Esophagus squamous epithelium (tissue), 5 donors: ENCODE measurements at places on chromosomes 12 and 14.

GRCh38 chr12:24945845-24946244, 3.1 kb downstream of the BCAT1 start:
- no peak for DNase-seq

- no peak for DNase-seq
These were observed 117.9 kb downstream of the DPF3 start for GRCh38 chr14:72775923-72776554.

- DNase-seq: no peak
These were observed 269.4 kb upstream of the NOVA1 start for GRCh38 chr14:26867171-26867757.

GRCh38 chr12:85457016-85457415, 177.0 kb downstream of the ALX1 start:
- DNase-seq: no peak

DNA sequence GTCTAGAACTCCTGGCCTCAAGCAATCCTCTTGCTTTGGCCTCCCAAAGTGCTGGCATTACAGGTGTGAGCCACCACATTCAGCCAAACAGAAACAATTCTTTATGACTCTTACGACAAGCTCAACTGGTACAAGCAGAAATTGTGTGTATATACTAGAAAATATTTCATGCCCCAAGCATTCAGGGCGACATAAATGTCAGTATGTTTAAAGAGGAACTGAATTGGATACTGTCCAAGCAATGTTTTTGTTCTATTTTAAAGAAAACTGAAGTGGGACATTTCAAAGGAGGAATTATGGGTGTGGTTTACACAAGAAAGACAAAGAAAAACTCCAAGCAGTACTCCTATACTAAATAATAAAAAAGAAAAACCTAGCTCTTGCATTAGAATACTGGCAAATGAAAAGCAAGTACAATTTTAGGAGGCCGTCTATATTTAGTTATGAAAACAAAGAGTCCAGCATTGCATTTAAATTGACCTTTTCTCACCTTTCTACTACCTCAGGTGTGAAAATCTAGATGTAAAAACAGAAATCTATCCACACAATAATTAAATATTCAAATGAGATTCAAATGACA, 48.9 kb downstream of the PPP1R12A start:
- DNase-seq: no peak

DNA sequence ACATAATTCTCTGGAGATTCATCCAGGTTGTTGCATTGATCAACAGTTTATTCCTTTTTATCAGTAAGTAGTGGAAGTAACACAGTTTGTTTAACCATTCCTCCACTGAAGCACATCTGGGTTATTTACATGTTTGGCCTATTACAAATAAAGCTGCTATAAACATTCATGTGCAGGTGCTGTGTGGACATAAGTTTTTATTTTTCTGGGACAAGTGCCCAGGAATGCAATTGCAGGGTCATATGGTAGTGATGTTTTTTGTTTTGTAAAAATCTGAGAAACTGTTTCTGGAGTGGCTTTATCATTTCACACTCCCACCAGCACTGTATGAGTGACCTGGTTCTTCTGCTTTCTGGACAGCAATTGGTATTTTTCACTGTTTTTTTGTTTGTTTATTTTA, 505.4 kb downstream of the CCER1 start:
- DNase-seq: no peak

GRCh38 chr12:19739195-19739776, 300.0 kb downstream of the AEBP2 start:
- no peak for DNase-seq

DNA sequence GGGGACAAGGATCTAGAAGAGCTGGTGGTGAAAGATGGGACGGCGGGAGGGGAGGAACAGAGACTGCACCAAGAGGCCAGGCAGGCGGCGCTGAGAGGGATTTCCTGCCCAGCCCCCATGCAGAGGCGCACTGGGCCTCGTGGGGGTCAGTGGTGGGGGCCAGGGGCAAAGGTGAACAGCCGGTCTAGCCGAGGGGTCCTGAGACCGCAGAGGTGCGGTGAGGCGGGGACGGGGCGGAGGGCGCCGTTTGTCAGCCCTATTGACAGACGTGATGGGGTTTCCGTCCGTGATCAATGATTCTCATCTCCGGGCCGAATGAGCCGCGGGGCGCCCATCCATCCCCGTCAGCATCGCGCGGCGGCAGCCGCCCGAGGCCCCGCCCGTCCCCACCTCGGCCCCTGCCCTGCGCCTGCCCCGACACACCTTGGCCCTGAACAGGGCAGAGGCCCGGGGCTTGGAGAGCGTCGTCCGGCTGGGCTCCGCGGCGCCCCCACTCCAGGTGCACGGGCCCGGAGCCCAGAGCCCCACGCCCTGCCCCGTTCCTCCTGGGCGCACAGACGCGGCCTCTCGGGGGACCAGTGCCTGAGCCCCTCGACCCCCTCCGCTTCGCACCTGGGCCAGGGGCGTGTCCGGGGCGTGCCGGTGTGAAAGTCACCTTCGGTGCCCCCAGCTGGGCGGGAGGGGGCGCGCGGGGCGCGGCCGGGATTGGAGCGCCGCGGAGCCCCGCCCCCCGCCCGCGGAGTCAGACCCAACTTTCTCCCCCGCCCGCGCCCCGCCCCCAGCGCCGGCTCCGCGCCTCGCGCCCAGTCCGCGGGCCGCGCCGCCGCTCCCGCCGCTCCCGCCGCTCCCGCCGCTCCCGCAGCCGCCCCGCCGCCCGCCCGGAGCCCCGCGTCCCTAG, at the start of gene NXPH4:
TSS of gene NXPH4 (plus strand) at position 781 of the 898 bp plus-strand sequence. CDS start 176 bp downstream, outside the sequence.
- no peak for DNase-seq

DNA sequence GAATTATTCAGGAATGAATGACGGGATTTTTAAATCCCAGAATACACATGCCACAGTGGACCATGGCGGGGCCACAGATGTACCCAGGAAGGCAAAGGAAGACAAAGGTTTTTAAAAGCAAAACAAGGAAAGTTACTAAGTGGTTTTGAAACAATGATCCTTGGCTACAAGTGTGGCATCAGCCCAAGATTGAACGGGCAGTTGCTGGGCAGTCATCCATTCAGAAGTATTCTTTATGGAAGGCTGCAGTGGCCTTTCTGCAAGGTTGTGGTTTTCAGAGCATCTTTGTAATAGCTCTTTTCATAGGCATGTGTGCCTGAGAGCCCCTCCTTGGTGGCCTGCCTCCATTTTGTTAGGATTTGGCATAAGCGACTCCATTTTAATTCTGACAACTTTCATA, 13.4 kb upstream of the IFI27 start:
- no peak for DNase-seq

- DNase-seq: no peak
These were observed 24.6 kb downstream of the GCN1 start for GRCh38 chr12:120169946-120170345.

GRCh38 chr12:53179687-53180219, 769 bp upstream of the ZNF740 start:
- no peak for DNase-seq

DNA sequence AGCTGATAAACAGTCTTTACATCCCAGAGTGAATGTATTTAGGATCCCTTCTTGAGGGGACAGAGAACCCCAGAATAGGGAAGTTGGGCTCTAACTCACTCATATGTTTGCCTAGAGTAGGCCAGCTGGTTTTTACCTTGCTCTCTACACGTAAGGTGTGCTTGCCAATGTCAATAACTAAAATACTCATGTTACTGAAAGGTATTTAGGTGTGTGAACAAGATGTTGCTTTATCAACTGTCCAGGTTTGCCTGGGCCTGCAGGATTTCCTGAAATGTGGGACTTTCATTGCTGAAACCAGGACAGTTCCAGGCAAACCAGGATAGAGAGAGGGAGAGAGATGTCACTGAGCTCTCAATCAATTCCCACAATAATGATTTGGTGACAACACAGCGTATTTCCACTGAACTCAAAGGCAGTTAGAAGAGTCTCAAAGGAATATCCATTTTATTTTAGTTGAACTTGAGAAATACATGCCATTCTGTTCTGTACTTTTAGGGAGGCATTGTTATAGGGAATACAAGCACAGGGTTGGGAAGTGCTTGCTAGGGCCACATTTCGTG, 171.7 kb downstream of the NRXN3 start:
- no peak for DNase-seq

DNA sequence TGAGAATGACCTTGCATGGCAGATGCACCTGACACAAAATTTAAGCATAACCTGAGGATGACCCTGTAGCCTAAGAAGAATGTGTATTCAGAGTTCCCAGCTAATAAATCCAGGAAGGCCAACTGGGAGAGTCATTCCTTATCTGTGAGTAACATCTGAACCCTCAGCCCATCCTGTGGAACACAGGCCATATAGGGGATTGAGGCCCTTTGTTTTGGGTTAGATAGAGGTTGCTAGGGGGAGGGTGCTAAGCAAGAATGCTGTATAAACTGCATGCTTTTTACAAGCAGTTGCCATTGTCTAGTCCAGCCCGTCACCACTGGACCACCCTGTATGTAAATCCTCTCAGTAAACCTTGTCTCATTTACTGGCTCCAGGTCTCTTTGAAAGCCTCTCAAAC, 77.0 kb downstream of the BICD1 start:
- no peak for DNase-seq

DNA sequence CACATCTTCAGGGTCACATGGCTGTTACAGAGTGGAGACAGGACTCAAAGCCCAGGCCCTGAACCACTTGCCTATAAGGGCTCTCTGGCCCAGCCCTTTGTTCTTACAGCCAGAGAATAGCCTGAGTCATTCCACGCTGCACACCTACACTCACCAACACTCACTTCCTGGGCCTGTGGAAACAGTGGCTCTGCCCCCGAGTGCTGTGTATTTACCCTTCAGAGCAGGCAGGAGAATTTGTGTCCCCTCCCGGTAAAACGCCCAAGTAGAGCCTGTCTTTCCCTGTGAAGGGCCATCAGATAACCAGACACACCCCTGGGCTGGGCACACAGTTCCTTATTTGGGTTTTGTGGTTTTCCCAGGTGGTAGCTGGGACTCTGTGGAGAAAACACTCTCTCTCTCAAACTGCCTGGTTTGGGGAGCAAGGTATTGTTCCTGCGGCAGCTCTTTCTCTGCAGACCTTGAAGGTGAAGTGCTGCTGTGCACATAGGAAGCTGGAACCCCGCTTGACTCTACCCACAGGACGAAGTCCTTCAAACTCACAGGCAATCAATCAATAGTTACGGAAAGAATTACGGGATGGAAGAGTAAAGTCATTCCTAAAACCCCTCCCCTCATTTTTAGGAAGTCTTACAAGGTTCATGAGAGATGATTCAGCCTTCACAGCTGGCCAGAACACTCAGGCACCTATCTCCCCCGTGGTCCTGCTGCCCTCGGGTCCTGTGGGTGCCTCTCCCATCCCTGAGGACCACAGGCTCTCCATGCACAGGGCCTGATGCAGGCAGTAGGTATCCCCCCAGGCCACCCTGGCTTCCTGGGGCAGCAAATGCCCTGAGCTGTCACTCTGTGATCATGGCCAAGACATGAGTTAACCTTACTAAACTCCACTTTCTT, 20.3 kb downstream of the FIGNL2 start:
- DNase-seq: no peak

DNA sequence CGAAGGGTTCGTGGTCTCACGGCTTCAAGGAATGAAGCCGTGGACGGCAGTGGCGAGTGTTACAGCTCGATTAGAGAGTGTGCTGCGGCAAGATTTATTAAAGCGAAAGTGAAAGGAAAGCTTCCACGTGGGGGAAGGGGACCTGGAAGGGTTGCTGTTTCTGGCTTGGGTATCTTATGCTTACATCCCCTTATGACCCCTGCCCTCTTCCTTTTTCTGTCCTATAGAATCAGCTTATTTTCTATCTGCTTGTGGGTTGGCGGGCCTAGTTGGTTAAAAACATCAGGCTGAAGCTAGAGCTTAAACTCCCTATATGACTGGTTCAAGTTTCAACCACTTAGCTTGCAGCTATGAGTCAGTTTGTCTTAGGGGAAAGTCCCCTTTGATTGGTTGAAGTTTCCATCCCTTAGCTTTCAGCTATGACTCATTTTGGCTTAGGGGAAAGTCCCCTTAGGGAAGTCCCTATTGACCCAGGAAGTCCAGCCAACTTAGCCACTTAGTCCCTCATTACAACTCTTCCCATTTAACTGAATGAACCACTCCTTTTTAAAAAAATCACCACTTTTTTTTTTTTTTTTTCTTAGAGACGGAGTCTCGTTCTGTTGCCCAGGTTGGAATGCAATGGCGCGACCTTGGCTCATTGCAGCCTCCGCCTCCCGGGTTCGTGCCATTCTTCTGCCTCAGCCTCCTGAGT, 1494.7 kb upstream of the TMEM132C start:
- DNase-seq: no peak

DNA sequence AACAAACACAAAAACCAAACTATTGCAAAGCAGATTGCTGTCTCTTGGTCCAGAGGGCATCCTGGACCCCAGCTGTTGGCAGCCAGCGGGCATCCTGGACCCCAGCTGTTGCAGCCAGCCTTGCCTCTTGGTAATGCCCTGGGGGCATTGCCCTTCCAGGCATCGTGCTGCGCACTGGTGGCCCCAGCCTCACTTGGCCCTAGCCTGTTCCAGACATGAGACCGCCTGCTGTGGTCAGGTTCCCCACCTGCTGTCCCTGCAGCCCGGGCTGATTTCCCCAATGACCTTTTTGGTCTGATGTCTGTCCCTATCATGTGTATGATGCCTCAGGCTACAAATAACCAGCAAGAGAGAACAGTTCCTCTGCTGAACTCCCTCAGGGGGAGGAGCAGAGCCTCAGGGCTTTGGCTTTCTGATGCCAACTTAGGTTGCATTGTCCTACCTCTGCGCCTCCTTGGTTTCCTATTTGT, 20.8 kb downstream of the MLXIP start:
- DNase-seq: no peak

DNA sequence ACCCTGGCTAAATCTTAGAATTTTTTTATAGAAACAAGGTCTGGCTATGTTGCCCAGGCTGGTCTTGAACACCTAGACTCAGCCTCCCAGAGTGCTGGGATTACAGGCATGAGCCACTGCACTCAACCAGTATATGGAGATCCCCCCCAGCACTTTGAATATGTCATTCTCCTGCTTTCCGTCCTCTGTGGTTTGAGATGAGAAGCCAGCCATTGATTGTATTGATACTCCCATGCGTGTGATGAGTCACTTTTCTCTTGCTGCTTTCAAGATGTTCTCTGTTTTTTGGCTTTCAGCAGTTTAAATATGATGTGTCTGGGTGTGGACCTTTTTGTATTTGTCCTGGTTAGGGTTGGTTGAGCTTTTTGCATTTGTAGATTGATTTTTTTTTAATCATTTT, 75.2 kb upstream of the DNM1L start:
- no peak for DNase-seq

GRCh38 chr14:56324454-56324853, 206.2 kb downstream of the PELI2 start:
- no peak for DNase-seq

DNA sequence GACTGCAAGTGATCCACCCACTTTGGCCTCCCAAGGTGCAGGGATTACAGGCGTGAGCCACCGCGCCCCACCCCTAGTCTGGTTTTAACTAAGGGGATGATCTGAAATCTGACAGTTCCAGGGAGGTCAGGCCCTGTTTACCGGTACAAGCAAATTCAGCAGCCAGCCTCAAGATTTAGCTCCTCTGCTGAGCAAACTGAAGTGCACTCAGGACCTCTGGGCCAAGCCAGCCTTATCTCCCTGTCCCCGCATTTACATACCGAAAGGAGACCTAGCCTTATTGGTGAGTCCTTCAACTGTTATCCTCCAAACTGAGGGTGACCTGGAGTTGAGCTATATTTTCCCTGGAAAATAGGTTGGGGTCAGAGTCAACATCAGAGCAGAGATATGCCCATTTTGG, 835 bp upstream of the ABHD4 start:
- DNase-seq: no peak

- DNase-seq: no peak
These were observed 3.3 kb downstream of the AKT1 start for GRCh38 chr14:104792101-104792884.
